ENCODE measurements at places on chromosomes 5 and 9.

GRCh38 chr5:133564921-133565565 is 47.3 kb downstream of the FSTL4 start:
- DNase-seq: no peak

DNA sequence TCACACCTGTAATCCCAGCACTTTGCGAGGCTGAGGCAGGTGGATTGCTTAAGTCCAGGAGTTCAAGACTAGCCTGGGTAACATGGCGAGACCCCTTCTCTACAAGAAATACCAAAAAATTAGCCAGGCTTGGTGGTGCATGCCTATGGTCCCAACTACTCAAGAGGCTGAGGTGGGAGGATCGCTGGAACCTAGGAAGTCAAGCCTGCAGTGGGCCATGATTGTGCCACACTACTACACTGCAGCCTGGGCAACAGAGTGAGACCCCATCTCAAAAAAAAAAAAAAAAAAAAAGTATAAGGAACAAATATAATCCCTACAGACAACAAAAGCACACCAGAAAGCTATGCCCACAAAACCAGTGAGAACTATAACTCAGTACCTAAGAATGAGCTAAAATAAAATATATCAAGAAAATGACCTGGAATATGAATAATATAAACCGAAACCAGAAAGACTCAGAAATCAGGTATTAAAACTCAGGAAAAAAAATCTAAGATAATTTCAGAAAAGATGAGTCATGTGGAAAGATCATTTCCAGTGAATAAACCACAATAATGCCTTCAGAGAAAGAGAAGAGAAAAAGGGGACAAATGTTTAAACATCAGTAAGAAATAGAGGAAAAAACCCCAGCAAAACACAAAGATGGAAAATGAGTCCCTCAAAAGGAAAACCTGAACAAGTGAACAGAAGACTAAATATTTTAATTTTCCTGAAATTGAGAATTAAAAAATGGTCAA is 57.4 kb downstream of the GOLPH3 start:
- DNase-seq: no peak

DNA sequence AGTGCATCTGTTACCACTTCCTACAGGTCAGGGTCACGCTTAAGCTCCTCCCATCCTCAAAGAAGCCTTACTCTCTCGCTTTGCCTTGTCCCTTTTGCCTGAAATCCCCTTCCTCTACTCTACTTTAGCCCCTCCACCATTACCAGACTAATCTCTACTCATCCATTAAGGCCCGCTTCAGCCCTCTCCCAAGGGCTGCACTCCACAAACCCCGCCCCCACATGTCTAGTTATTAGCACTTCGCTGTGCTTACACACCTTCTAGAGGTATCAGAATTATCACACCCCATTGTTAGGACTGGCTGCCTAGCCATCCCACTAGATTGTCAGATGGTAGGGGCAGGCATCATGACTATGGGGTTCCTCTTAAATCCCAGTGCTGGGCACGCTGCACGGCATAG is 565.7 kb upstream of the WWC1 start:
- no peak for DNase-seq

- no peak for DNase-seq
These were observed 10.4 kb upstream of the WNK2 start for GRCh38 chr9:93173365-93174051.

DNA sequence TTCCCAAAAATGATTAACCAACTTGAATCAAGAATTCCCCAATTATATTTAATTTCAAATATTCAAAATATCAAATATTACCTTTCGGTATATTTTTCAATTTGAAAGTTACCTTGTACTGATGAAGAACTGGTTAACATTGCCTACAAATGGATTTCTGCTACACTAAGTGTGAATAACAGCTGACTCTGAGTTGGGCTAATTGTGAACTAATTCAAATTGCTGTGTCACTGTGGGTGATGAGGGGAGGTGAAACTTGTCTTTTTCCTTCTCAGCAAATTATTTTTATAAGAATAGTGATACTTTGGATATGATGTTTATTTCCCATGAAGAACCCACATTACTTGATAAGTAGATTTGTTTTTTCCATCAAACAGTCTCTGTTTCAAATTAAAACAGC is 103.4 kb upstream of the RPS23 start:
- no peak for DNase-seq

DNA sequence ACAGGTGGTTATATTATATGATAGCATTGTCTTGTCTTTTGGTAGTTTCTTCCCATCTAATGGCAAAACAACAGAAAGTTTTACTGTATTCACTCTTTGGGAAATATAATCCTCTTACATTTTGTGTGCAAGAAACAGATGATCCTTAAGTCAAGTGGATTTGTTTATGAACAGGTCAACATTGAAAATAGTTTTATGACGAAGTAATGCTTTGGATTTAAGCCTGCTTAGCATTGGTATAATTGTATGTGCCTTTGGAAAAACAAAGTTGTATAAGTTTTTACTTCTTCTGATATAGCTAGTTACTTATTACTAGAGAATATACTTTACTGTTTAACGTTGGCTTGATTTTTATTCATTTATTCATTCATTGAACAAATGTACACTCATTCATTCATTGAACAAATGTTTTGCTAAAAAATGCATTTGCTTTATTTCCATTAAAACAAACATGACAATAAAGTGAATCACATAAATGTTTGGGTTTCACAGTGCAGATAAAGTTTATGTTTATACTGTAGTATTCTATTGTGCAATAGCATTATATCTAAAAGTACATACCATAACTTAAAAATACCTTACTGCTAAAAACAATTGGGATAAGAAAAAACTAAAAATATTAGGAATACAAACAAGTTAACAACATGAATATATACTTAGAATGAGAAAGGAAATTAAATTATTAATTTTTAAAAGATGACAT is 12.3 kb downstream of the SGCD start:
- DNase-seq: no peak

- no peak for DNase-seq
These were observed 595.2 kb downstream of the RAB3C start for GRCh38 chr5:59178071-59178470.

Data from RPMI8226 (cell line).